ENCODE measurements at places on chromosomes 2 and 18.

- no peak for DNase-seq
Observed at GRCh38 chr2:217919781-217920351, 82.9 kb downstream of the TNS1 start.

- DNase-seq: no peak
Observed at GRCh38 chr2:127670055-127670956, 5.0 kb downstream of the LIMS2 start.

DNA sequence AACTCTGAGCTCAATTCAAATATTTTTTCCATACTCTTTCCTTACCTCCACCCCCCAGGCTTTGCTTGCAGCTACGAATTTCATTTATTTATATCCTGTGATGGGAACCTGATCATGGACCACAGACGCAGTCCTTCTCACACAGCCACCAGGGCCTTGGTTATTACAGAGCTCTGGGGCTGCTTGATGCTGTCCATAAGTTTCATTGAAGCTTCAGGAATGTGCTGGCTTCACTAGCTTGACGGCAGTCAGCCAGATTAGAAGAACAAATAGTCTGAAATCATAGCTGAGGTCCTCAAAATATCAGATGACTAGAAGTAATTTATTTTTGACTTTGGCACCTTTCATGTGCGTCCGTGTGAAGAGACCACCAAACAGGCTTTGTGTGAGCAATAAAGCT, 104.9 kb downstream of the VWA3B start:
- no peak for DNase-seq

- DNase-seq: no peak
Observed at GRCh38 chr2:63763391-63763941, 78.2 kb upstream of the UGP2 start.

- no peak for DNase-seq
Observed at GRCh38 chr2:231640641-231641111, 48.0 kb downstream of the TEX44 start.

DNA sequence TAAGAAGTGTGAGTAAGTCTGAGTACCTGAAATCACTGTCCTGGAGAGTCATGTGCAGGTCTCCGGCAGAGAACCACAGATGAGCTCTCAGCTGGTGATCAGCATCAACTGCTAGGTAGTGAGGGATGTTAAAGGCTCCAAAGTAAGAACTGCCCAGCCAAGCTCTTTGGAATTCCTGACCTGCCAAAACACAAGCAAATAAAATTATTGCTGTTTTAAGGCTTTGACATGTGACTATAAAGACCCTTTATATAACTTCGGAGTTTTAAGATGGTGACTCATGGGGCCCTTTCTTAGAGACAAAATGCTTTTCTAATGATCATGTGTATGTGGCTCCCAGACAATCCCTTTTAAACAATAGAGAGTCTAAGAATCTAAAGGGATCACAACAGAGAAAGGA, 855.7 kb downstream of the TRIB2 start:
- no peak for DNase-seq

DNA sequence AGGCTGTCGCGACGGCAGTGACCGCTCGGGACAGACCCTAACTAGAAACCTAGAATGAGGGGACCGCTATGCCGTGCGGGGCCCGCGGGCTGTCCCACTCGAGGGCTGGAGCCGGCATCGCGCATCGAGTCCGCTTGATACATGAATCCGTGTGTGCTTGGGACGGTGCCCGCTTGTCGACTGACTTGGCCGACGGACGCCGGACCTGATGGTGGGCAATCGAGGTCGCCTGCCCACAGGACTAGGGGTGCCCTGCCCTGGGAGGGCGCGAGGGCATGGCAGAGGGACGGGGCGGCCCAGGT, 749 bp upstream of the PTMA start:
- no peak for DNase-seq

GRCh38 chr2:170054997-170055396, 123.0 kb upstream of the MYO3B start:
- no peak for DNase-seq

DNA sequence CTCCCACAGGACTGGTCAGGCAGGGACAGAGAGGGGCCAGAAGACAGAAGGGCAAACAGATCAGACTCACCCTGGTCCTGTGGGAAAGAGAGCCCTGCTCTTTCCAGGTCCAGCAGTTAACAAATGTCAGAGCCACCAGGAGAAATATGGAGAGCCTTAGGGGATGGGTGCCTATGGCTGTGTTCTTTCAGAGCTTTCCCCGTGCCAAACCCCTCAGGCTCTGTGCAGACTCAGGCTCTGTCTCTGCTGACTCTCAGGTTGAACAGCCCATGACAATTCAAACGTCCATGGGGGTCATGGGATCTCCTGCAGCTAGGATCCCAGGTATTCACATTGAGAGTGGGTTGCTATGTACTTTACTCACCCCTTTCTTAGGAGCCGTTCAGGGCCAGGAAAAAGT, 120.8 kb upstream of the ERBB4 start:
- no peak for DNase-seq

- no peak for DNase-seq
Observed at GRCh38 chr2:202608142-202608852, 26.5 kb upstream of the FAM117B start.

GRCh38 chr18:37309861-37310260, 255.7 kb downstream of the CELF4 start:
- no peak for DNase-seq

GRCh38 chr2:170486730-170487129, 228.4 kb upstream of the SP5 start:
- DNase-seq: no peak

GRCh38 chr2:55159037-55159651, 72.9 kb downstream of the CLHC1 start:
- DNase-seq: no peak

GRCh38 chr2:190881598-190882410, 1.2 kb downstream of the GLS start:
- peak; percentile 68 for DNase-seq

DNA sequence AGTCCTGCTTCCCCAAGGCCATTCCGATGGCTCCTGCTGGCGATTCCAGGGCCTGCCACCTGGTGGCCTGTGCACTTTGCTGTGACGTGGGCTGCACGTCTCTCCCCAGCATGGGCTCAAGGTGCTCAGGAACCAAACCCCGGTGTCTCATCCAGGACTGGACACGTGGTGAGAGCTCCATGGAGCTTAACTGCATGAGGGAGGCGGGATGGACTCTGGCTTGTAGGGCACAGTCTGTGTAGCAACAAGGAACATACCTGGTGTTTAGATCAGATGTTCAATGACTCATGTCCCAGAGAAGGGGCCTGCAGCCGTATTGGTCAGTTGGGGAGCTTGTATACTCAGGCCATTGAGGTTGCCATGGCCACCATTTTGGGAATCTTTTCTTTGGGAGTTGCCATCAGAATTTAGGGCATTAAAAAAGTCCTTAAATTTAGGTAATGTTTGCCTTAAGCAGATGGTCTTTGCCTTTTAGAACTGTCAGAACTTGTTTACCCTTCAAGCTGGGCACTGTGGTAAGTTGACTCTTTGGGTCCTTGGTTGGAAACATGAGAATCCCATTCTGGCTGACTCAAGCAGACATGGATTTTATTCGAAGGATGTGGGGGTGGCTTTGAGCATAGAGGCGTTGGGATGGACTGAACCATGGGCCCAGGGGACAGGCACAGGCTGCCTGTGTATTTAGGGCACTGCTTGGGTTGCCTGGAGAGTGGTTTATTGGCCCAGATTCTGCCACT, 21.0 kb downstream of the AGAP1 start:
- DNase-seq: no peak

DNA sequence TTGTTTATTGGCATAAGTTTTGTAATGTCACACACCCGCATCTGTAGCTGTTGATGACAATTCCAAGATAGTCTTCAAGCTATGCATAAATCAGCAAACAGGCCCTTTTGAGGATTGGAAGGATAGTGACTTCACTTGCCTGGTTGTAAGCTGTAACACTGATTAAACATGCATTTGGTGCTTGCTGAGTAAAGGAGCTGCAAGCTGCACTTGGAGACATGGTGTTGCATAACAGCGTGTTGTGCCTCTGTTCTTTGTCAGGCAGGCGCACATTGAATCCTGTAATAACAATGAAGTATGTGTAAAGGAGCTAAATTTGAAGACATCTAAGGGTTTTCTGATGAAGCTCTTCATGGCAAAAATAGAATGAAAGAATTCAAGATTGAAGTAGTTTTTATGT, 68.7 kb upstream of the TTC27 start:
- no peak for DNase-seq

GRCh38 chr18:39208729-39209128, 1643.1 kb upstream of the CELF4 start:
- no peak for DNase-seq

- DNase-seq: no peak
Observed at GRCh38 chr18:55123361-55123760, 164.1 kb upstream of the CCDC68 start.

DNA sequence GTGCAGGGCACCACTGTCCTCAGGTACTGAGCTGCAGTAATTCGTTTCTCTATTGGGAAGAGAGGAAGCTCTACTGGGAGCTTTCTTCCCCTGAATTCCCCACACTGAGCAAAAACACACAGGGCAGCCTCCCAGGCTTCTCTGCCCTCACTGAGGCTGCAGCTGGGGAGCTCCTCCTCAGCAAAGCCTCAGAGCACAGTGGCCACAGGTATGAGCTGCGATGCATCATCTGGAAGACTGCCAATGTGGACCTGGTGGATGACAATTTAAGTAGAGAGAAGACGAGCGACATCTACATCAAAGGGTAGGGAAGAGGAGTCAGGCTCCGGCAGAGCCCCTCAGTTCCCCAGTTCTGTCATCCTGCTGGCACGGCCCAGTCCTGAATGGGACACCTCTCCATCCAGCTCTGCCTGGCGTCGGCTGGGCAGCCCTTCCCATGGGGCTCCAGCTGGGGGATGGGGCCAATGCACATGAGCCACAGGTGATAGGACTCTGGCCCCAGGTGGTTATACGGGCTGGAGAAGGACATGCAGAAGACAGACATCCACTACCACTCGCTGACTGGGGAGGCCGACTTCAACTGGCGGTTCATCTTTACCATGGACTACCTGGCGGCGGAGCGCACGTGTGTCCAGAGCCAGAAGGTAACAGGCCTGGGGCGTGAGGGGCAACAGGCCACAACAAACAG, 37.6 kb downstream of the LMAN2L start:
- DNase-seq: no peak

DNA sequence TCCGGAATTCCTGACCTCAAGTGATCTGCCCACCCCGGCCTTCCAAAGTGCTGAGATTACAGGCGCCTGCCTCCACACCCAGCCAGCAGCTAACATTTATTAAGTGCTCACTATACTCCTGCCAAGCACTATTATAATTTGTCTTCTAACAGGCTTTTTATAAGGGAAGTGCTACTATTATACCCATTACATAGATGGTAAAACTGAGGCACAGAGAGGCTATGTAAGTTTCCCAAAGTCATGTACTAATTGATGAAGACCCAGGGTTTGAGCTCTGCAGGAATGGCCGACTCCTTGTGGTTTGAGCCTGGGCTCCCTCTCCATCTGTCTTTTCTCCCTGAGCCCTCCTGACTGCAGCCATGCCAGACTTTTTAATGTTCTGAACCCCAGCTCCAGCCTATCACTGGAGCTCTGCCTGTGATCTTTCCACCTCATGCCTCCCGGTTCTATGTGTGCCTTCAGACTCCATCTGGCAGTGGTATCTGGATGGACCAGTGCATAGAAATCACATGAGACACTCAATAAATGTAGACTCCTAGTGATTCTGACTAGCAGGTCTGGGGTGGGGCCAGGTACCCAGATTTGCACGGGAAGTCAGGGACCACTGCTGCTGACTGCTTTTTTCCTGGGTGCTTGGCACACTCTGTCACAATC, 197.1 kb downstream of the NEDD4L start:
- DNase-seq: no peak

GRCh38 chr2:132991471-132992045, 321.6 kb upstream of the LYPD1 start:
- DNase-seq: no peak

- no peak for DNase-seq
Observed at GRCh38 chr2:5150871-5151270, 541.3 kb upstream of the SOX11 start.

DNA sequence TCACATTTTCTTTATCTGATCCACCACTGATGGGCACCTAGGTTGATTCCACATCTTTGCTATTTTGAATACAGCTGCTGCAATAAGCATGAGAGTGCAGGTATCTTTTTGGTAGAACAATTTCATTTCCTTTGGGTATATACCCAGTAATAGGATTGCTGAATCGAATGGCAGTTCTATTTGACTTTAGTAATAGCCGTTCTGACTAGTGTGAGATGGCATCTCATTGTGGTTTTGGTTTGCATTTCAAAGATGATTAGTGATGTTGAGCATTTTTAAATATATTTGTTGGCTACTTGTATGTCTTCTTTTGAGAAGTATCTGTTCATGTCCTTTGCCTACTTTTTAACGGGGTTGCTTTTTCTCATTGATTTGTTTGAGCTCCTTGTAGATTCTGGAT, 72.3 kb downstream of the CCDC138 start:
- no peak for DNase-seq

- DNase-seq: no peak
Observed at GRCh38 chr2:7292154-7292691, 375.0 kb downstream of the RNF144A start.

GRCh38 chr18:7152440-7152839, 34.8 kb upstream of the LAMA1 start:
- no peak for DNase-seq

DNA sequence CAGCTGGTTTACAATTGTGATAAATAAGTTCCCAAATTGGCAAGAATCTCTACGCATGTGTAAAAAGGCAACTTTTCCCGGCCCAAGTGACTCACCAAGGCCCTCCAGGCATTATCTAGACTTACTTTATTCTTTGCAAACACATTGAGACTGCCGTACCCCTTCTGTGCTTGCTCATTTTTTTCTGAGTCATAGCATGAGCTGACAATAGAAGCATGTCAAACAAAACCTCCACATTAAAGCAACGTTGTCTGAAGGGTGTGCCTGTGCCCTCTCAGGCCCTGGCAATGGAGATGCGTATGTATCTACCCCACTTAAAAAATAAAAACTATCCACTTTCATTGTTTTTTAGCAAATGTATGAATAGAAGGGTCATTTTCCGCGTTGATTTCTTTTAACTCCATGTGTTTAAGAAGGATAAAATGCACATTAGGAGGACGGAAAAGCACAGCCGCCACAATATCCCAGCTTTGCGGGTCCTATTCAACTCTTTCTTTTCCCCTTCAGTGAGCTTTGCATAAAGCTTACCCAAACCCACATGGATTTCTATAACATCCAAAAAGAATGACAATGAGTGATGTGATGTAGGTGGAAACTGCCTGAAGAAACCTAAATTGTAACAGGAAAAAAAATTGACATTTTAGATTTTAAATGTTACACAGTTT, 298.2 kb downstream of the CDCA7 start:
- DNase-seq: peak; percentile 73
